ENCODE measurements at places on chromosomes 12 and 14.

GRCh38 chr12:32561931-32562341, 117.2 kb upstream of the DNM1L start:
- DNase-seq, result no peak

- no peak for DNase-seq
Observed at GRCh38 chr12:52523824-52524223, 3.6 kb upstream of the KRT5 start.

GRCh38 chr12:112354399-112354798, 27.8 kb downstream of the HECTD4 start:
- DNase-seq, result no peak

GRCh38 chr12:75452675-75453330, 27.8 kb upstream of the GLIPR1 start:
- DNase-seq, result no peak

DNA sequence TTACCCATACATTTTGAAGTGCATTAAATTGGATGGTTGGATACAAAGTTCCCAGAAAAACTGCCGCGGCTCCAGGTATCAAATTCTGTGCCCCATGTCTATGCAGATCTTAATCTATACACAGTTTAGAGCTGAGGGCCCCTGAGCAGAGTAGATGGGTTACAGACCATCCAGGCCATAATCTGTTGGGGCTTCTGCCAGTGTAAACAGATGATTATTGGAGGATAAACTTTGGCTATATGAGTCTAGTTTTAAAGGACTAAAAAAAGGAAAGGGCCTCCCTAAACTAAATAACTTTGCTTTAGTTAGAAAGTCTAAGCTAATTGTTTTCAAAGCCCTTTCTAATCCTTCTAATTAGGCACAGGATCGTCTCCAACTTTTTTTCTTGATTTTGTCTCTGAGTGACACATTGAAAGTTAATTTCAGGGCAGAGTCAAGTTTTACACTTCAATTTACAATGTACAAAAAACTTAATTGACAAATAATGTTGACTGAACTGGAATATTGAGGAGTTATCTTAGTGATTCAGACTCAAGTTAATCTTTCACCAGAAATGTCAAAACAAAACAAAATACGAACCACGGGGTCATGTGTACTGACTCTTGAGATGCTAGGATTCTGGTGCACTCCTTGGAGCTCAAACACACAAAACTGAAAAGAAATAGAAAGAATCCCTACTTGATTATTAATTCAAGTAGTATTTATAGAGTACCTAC, 133.9 kb upstream of the SCAF11 start:
- no peak for DNase-seq

DNA sequence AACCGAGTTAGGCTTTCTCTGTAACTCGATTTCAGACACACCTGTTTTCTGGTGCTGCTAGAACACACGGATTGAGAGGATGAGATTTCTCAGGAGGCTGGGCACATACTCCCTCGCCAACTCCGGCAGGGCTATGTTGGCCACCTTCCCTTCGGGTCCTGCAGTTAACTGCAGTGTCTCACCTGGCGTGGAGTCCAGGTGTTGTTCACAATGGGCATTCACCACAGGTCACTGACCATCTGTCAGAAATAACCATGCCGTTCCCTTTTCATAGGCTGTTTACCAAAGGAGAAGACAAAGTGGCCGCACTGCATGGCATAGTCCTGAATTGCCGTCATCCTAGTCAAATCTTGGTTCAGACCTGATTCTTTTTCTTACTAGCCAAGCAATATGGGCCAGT, 5.5 kb upstream of the KCNH3 start:
- DNase-seq, result no peak

Measured in tibial artery (tissue), 4 donors.